ENCODE measurements at places on chromosomes 7 and 10.

- no peaks in the 10 kb centered on the region for H3K36me3 ChIP-seq
- peaks cover 2% of the 10 kb centered on the region for H3K4me1 ChIP-seq
- DNase-seq: no peak
- no peaks in the 10 kb centered on the region for H3K27me3 ChIP-seq
- no peak overlapping the region for H3K4me3 ChIP-seq
Observed at GRCh38 chr10:86020134-86020533, 346.5 kb downstream of the GRID1 start.

GRCh38 chr10:114427124-114427852, 23.0 kb upstream of the AFAP1L2 start:
- peaks cover 11% of the 10 kb centered on the region for H3K4me1 ChIP-seq
- no peak overlapping the region for H3K4me3 ChIP-seq
- no peak overlapping the region for H3K27ac ChIP-seq
- H3K27me3 ChIP-seq: no peaks in the 10 kb centered on the region
- H3K36me3 ChIP-seq: no peaks in the 10 kb centered on the region

GRCh38 chr10:103514244-103514643, 20.7 kb downstream of the NEURL1 start:
- peak; percentile 10 for DNase-seq
- no peak overlapping the region for H3K27ac ChIP-seq
- H3K4me1 ChIP-seq: peaks cover 6% of the 10 kb centered on the region
- H3K36me3 ChIP-seq: no peaks in the 10 kb centered on the region

GRCh38 chr10:7423521-7423920, 12.7 kb upstream of the SFMBT2 start:
- H3K36me3 ChIP-seq: no peaks in the 10 kb centered on the region
- no peaks in the 10 kb centered on the region for H3K4me1 ChIP-seq
- no peak for DNase-seq
- no peak overlapping the region for H3K4me3 ChIP-seq
- no peak overlapping the region for H3K27ac ChIP-seq

- no peaks in the 10 kb centered on the region for H3K27me3 ChIP-seq
- no peaks in the 10 kb centered on the region for H3K36me3 ChIP-seq
- no peak overlapping the region for H3K27ac ChIP-seq
- no peak for DNase-seq
- H3K4me1 ChIP-seq: no peaks in the 10 kb centered on the region
- no peak overlapping the region for H3K4me3 ChIP-seq
Observed at GRCh38 chr7:2702594-2702957, 14.6 kb downstream of the AMZ1 start.

DNA sequence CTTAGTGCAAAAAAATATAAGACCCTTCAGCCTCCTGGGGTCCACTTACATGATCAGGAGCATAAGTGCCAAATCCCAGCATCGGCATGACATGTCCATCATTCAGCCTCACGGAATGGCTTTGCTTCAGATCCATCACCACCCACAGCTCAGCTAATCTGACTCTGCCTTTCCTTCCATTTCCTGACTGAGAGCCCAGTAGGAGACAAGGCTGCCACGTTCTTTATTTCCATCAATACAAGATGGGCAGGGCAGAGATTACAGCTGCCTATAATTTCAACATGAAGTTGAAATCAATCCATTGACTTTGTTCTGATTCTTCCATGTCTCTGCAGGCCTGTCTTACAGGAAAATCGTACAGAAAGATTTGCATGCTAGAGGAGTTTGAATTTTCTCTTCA, 76.4 kb upstream of the UCN3 start:
- no peak overlapping the region for H3K27ac ChIP-seq
- no peak for DNase-seq

GRCh38 chr7:27137640-27138315, 5.7 kb downstream of the HOXA5 start:
- no peak overlapping the region for H3K27ac ChIP-seq
- no peaks in the 10 kb centered on the region for H3K36me3 ChIP-seq
- DNase-seq: no peak
- H3K27me3 ChIP-seq: no peaks in the 10 kb centered on the region

- no peaks in the 10 kb centered on the region for H3K27me3 ChIP-seq
- no peaks in the 10 kb centered on the region for H3K4me1 ChIP-seq
- H3K27ac ChIP-seq: no peak overlapping the region
- no peak for DNase-seq
- H3K36me3 ChIP-seq: no peaks in the 10 kb centered on the region
- no peak overlapping the region for H3K4me3 ChIP-seq
Observed at GRCh38 chr10:109173121-109173520, 750.2 kb downstream of the XPNPEP1 start.

DNA sequence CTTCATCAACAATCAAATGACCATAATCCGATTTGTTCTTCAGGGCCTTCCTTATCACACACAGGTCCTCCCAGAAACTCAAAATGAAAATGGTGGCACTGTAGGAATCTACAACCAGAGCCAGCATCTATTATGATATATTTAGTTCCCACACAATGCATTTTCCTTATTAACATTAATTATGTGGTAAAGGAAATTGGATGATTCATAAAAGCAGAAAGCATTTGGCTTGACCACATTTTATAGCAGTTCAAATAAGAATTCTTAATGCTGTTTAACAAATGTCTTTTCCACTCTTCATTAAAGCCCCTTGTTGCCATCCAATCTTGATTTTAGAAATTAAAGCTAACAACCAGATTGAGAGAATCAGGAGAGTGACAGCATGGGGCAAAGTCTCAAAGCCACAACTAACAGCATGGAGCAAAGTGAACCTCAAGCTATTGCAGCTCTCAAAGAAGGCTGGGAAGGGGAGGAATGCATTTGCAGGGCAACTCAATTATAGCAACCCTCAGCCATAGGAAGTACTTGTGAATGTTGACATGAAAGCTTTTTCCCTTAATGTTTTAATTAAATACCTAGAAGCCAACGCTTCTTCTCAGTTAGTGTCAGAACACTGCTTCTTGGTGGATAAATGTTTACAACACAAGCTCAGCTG, 549.1 kb downstream of the NXPH1 start:
- H3K4me1 ChIP-seq: no peaks in the 10 kb centered on the region
- H3K4me3 ChIP-seq: no peak overlapping the region
- DNase-seq: no peak
- no peaks in the 10 kb centered on the region for H3K36me3 ChIP-seq
- no peak overlapping the region for H3K27ac ChIP-seq

DNA sequence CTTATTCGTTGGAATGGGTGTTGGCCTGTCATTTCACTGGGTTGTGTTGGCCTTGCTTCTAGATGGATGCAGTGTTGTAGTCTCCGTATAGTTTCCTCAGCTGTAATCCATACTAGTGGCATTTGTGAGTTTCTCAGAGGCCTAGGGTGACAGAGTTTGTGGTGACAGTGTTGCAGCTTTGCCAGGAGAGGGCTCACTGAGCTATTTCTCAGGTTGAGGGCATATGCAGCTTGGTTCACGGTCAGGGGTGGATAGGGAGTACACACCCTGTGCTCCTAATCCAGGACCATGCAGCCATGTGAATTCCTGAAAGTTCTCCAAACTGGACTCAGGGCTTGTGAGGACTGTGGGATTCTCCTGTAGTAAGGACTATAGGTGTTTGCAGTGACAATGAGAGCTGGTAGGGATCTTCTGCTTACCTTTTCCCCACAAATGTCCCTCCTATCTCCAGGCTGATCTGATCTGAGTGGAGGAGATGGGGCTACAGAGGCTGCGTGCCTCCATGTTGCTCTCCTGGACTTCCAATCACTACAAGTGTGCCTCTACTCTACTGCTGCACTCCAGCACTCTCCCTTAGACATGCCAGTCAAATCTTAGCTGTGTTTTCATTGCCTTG, 229.0 kb downstream of the STK31 start:
- H3K4me1 ChIP-seq: no peaks in the 10 kb centered on the region
- H3K36me3 ChIP-seq: no peaks in the 10 kb centered on the region
- peak; percentile 40 for DNase-seq
- H3K4me3 ChIP-seq: no peak overlapping the region
- no peaks in the 10 kb centered on the region for H3K27me3 ChIP-seq
- no peak overlapping the region for H3K27ac ChIP-seq

- no peaks in the 10 kb centered on the region for H3K27me3 ChIP-seq
- no peak overlapping the region for H3K4me3 ChIP-seq
- H3K4me1 ChIP-seq: no peaks in the 10 kb centered on the region
- no peak for DNase-seq
- H3K27ac ChIP-seq: no peak overlapping the region
Observed at GRCh38 chr7:86991771-86992191, 67.7 kb downstream of the ELAPOR2 start.

- H3K4me3 ChIP-seq: no peak overlapping the region
- DNase-seq: peak; percentile 50
- no peaks in the 10 kb centered on the region for H3K36me3 ChIP-seq
- no peak overlapping the region for H3K27ac ChIP-seq
- no peaks in the 10 kb centered on the region for H3K27me3 ChIP-seq
Observed at GRCh38 chr10:3045471-3046209, 21.7 kb upstream of the PFKP start.

GRCh38 chr10:87095236-87095945, 385 bp downstream of the SHLD2 start:
- no peaks in the 10 kb centered on the region for H3K27me3 ChIP-seq
- peaks cover 10% of the 10 kb centered on the region for H3K4me1 ChIP-seq
- H3K36me3 ChIP-seq: no peaks in the 10 kb centered on the region

DNA sequence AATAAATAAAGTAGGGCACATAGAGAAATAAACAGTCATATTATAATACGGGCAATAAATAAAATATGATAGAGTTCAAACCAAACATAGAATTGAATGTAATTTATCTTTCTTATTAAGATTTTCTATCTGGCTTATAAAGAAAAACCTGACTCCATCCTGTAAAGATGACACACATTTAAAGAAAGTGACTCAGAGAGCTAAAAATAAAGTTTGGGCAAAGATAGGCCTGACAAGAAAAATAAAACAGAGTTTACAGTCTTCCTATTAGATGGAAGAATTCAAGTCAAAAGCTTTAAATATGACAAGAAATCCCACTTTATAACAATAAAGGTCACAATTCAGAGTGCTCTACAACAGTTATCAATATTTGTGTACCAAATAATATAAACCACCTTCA, 580.6 kb downstream of the PHTF2 start:
- H3K36me3 ChIP-seq: no peaks in the 10 kb centered on the region
- no peak for DNase-seq
- no peak overlapping the region for H3K4me3 ChIP-seq

DNA sequence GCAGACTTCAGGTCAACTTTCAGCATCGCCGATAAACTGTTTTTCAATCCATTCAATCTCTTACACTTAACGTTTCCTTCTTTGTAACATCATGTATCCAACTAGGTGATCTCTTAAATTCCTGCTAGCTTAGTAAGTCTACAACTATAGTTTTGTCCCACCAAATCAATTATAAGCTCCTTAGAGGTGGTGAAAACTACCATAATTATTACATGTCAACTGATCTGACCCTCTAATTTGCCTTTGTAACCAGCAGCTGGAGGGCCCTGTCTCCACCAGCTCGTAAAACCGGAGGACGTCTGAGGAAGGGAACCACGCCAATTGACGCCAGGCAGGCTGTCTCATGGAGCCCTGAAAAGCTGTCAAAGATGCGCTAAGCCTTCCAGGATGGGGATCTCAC, 113.4 kb downstream of the ABCC2 start:
- H3K4me1 ChIP-seq: no peaks in the 10 kb centered on the region
- H3K36me3 ChIP-seq: no peaks in the 10 kb centered on the region
- no peak overlapping the region for H3K4me3 ChIP-seq

GRCh38 chr7:29898301-29898700, 91.3 kb downstream of the SCRN1 start:
- H3K4me1 ChIP-seq: no peaks in the 10 kb centered on the region
- no peaks in the 10 kb centered on the region for H3K27me3 ChIP-seq
- DNase-seq: no peak
- H3K36me3 ChIP-seq: no peaks in the 10 kb centered on the region

GRCh38 chr10:30182191-30183054, 123.0 kb upstream of the JCAD start:
- H3K36me3 ChIP-seq: no peaks in the 10 kb centered on the region
- no peak overlapping the region for H3K4me3 ChIP-seq
- H3K4me1 ChIP-seq: peaks cover 32% of the 10 kb centered on the region
- H3K27me3 ChIP-seq: no peaks in the 10 kb centered on the region

GRCh38 chr7:107712025-107712424, 31.9 kb upstream of the CBLL1 start:
- no peak for DNase-seq
- no peak overlapping the region for H3K27ac ChIP-seq
- no peak overlapping the region for H3K4me3 ChIP-seq
- no peaks in the 10 kb centered on the region for H3K27me3 ChIP-seq
- no peaks in the 10 kb centered on the region for H3K36me3 ChIP-seq
- peaks cover 4% of the 10 kb centered on the region for H3K4me1 ChIP-seq

- H3K4me3 ChIP-seq: no peak overlapping the region
- no peaks in the 10 kb centered on the region for H3K36me3 ChIP-seq
- H3K27ac ChIP-seq: no peak overlapping the region
- no peak for DNase-seq
- H3K4me1 ChIP-seq: no peaks in the 10 kb centered on the region
Observed at GRCh38 chr7:135076882-135077281, 71.0 kb upstream of the TMEM140 start.

DNA sequence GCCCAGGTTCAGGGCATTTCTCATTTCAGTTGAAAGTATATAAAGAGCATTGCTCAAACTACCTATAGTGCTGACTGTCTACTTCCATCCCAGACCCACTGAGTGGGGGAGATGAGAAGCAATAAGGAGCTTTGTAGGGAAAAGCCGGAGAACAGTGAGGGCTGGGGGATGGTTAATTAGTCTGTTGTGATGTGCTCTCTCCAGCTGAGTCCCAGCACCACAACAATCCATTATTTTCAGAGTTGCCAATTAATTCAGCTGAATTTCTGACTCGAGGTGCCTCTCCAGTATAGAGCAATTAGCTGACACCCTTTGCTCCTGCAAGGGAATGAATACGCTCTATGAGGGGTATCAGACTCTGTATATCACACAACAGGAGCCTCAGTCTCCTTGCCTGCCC, 1118.6 kb downstream of the SORCS3 start:
- H3K27me3 ChIP-seq: no peaks in the 10 kb centered on the region
- H3K4me1 ChIP-seq: no peaks in the 10 kb centered on the region

GRCh38 chr7:117841611-117842010, 31.6 kb downstream of the CTTNBP2 start:
- no peaks in the 10 kb centered on the region for H3K4me1 ChIP-seq
- no peaks in the 10 kb centered on the region for H3K27me3 ChIP-seq
- DNase-seq: no peak
- H3K4me3 ChIP-seq: no peak overlapping the region
- H3K36me3 ChIP-seq: no peaks in the 10 kb centered on the region
- H3K27ac ChIP-seq: no peak overlapping the region

- no peak overlapping the region for H3K4me3 ChIP-seq
- H3K36me3 ChIP-seq: no peaks in the 10 kb centered on the region
- DNase-seq: no peak
- H3K4me1 ChIP-seq: no peaks in the 10 kb centered on the region
Observed at GRCh38 chr7:50646069-50646468, 80.9 kb upstream of the DDC start.

- H3K27ac ChIP-seq: no peak overlapping the region
- DNase-seq: no peak
- H3K36me3 ChIP-seq: no peaks in the 10 kb centered on the region
Observed at GRCh38 chr7:15932318-15932717, 245.8 kb upstream of the MEOX2 start.

GRCh38 chr7:127946847-127947246, 84.4 kb downstream of the LRRC4 start:
- H3K27me3 ChIP-seq: no peaks in the 10 kb centered on the region
- peaks cover 9% of the 10 kb centered on the region for H3K4me1 ChIP-seq
- H3K4me3 ChIP-seq: no peak overlapping the region
- no peak overlapping the region for H3K27ac ChIP-seq
- H3K36me3 ChIP-seq: no peaks in the 10 kb centered on the region

All from testis (tissue), 5 donors.